ENCODE measurements at places on chromosomes 4 and X. TPM values are rescaled to one million over a fixed set of nuclear protein-coding genes. Genes with fewer than 3 reads are reported as not detected.

GUCY1B1 gene
- total RNA-seq = 4.8 TPM

MAP7D2 gene
- 0.37 TPM for total RNA-seq

MTMR8 gene
- 0.59 TPM for total RNA-seq

ANXA3 gene
- total RNA-seq = 5.9 TPM

SLC6A14 gene
- total RNA-seq = not detected

IBSP gene
- total RNA-seq = not detected

PHEX gene
- total RNA-seq = 1.1 TPM

ATP7A gene
- 7.0 TPM for total RNA-seq

DOK7 gene
- under 0.01 TPM for total RNA-seq

WAS gene
- 0.20 TPM for total RNA-seq

GLUD2 gene
- total RNA-seq = 3.7 TPM

ZAR1 gene
- total RNA-seq = not detected

IL3RA gene
- not detected for total RNA-seq

RPS6KA6 gene
- total RNA-seq = 1.1 TPM

FOXP3 gene
- not detected for total RNA-seq

SMIM31 gene
- total RNA-seq = not detected

GAGE12F gene
- not detected for total RNA-seq

TLR1 gene
- total RNA-seq = 0.73 TPM

KLF8 gene
- total RNA-seq = 4.4 TPM

TMPRSS11B gene
- total RNA-seq = not detected

CLDN2 gene
- total RNA-seq = not detected

UGT2B17 gene
- total RNA-seq = not detected

CCDC160 gene
- total RNA-seq = not detected

SLC25A6 gene
- 223 TPM for total RNA-seq

MAGEB2 gene
- not detected for total RNA-seq

DHRSX gene
- total RNA-seq = 17.6 TPM

CCDC110 gene
- total RNA-seq = 0.20 TPM

VCX3B gene
- not detected for total RNA-seq

TMEM156 gene
- total RNA-seq = not detected

MAB21L2 gene
- not detected for total RNA-seq

ANXA5 gene
- total RNA-seq = 872 TPM

DRP2 gene
- under 0.01 TPM for total RNA-seq

DKK2 gene
- 0.39 TPM for total RNA-seq

EXOC1L gene
- not detected for total RNA-seq

IGSF1 gene
- total RNA-seq = under 0.01 TPM

PPP1R2C gene
- not detected for total RNA-seq
